CD4-positive, alpha-beta memory T cell (primary cell): ENCODE measurements at places on chromosomes 12 and 14. TPM values are rescaled to one million over a fixed set of nuclear protein-coding genes. Genes with fewer than 3 reads are reported as not detected.

ZNF84 gene
- total RNA-seq = 46.2 TPM

- DNase-seq = no peak
These were observed 19.7 kb downstream of the SPTB start for GRCh38 chr14:64860039-64860438.

- DNase-seq = no peak
These were observed 1127.0 kb downstream of the BCL11B start for GRCh38 chr14:98144964-98145363.

GRCh38 chr12:108340037-108340436, 926 bp upstream of the CMKLR1 start:
- DNase-seq = no peak

- no peak for DNase-seq
These were observed 8.5 kb downstream of the SLC6A15 start for GRCh38 chr12:84904051-84904450.

DNA sequence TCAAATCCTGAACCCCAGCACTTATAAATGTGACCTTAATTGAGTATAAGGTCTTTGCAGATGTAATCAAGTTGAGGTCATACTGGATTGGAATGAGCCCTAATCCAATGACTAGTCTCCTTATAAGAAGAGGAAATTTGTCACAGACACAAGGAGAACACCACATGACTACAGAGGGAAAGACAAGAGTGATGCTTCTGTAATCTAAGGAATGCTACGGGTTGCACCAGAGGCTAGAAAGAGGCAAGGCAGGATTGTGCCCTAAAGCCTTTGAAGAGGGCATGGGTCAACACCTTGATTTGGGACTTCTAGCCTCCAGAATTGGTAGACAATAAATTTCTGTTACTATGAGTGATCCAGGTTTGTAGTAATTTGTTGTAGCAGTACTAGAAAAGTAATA, 135.0 kb downstream of the FOXG1 start:
- DNase-seq = no peak

DNA sequence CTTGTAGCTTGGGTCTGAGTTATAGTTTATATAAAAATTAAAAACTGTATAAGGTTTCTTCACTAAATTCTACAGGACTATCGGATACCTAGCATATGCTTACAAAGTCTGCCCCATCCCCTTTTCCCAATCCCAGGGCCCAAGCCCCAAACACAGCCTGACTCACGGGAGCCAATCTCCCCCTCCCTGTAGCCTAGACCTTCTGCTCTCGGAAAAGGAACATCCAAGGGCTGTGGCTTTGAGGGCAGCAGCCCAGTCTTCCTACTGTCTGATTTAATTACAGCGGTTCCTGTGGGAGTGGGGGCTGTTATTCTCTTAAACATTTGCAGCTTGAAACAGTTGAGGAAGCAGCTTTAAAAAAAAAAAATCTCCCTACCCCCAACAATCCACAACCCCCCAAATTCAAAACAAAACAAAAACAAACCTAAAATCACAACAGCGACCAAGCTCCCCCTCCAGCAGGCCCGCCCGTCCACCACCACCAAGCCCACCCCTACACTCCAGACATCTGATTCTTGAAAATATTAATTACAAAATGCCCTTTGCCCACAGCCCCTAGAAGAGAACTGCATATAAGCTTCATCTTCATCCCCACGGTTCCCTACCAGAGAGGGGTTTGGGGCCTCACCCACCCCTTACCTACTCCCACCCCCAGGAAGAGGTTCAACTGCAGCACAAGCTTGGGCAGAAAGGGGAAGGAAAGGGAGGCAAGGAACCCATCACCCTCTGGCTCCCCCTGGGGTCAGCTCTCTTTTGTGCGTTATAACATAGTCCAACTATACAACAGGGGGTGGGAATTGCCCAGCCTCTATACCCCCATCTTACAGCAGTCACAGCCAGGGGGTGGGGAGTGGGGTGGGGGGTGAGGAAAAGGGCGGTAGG, 1.1 kb upstream of the PRKAG1 start:
- no peak for DNase-seq

SLC25A29 gene
- total RNA-seq = 8.1 TPM

GRCh38 chr12:1613860-1614259, 15.2 kb upstream of the WNT5B start:
- no peak for DNase-seq

NOS1 gene
- total RNA-seq = not detected

C1QL4 gene
- not detected for total RNA-seq

- no peak for DNase-seq
These were observed 35.6 kb downstream of the APPL2 start for GRCh38 chr12:105200385-105200784.

GRCh38 chr12:130929363-130929762, 24.3 kb upstream of the ADGRD1 start:
- no peak for DNase-seq
